ENCODE measurements at places on chromosomes 3 and 15. TPM values are rescaled to one million over a fixed set of nuclear protein-coding genes. Genes with fewer than 3 reads are reported as not detected.

Gene ZKSCAN7
- total RNA-seq = 0.87 TPM

Gene UPK1B
- total RNA-seq = not detected

Gene WDR6
- total RNA-seq = 94.9 TPM

Gene CLDN16
- total RNA-seq = not detected

Gene VEPH1
- 0.86 TPM for total RNA-seq

Gene CHRNA5
- total RNA-seq = 3.6 TPM

Gene TMCO5A
- not detected for total RNA-seq

Gene BFSP2
- total RNA-seq = not detected

Gene SOX2
- total RNA-seq = not detected

Gene DNAJB11
- 51.0 TPM for total RNA-seq

Gene ZNF660
- under 0.01 TPM for total RNA-seq

Gene AGBL1
- total RNA-seq = not detected
